ENCODE measurements at places on chromosomes 1 and 21. TPM values are rescaled to one million over a fixed set of nuclear protein-coding genes. Genes with fewer than 3 reads are reported as not detected.

Gene TDRD5
- not detected for total RNA-seq

- no peak for DNase-seq
These were observed 11.7 kb upstream of the SNAPIN start for GRCh38 chr1:153646672-153647345.

GRCh38 chr1:224106568-224107281, 7.2 kb upstream of the FBXO28 start:
- no peak for DNase-seq

- peak; percentile 25 for DNase-seq
These were observed 409.8 kb downstream of the MATN1 start for GRCh38 chr1:30313584-30313983.

GRCh38 chr1:201886103-201886885, 2.4 kb upstream of the SHISA4 start:
- no peak for DNase-seq

- DNase-seq = no peak
These were observed 80.5 kb upstream of the RALGPS2 start for GRCh38 chr1:178644308-178645120.

GRCh38 chr1:156409439-156409838, 40.4 kb downstream of the RHBG start:
- DNase-seq = no peak

All from sciatic nerve (tissue), 2 donors.